Foreskin keratinocyte (primary cell): ENCODE measurements at places on chromosomes 2 and 18.
A peak's percentile ranks its signal among the peaks of the same experiment; 100 is the strongest.

- DNase-seq, result peak; percentile 50
These were observed 571 bp downstream of the YWHAQ start for GRCh38 chr2:9630117-9630735.

GRCh38 chr2:217932803-217933616 lies 69.8 kb downstream of the TNS1 start:
- no peak for DNase-seq

DNA sequence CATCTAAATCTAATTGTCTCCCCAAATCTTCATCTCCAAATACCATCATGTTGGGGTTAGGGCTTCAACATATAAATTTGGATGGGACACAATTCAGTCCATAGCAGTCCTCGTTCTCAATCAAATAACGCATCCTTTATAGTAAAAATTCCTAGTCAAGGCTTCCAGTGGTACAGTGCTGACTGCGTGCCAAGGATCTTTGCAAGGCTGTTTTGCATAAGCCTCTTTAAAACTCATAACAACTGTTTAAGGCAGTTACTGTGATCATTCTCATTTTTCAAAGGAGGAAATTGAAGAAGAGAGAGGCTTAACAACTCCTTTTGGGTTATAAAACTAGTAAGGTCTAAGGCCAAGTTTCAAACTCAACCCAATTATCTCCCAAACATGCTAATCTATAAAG lies 666.9 kb downstream of the NYAP2 start:
- no peak for DNase-seq

- DNase-seq, result no peak
These were observed 12.5 kb upstream of the TMEM185B start for GRCh38 chr2:120235681-120236080.

GRCh38 chr2:44137048-44137447 lies 31.6 kb upstream of the PPM1B start:
- DNase-seq, result no peak

- no peak for DNase-seq
These were observed 46.6 kb downstream of the USP40 start for GRCh38 chr2:233519787-233520611.

DNA sequence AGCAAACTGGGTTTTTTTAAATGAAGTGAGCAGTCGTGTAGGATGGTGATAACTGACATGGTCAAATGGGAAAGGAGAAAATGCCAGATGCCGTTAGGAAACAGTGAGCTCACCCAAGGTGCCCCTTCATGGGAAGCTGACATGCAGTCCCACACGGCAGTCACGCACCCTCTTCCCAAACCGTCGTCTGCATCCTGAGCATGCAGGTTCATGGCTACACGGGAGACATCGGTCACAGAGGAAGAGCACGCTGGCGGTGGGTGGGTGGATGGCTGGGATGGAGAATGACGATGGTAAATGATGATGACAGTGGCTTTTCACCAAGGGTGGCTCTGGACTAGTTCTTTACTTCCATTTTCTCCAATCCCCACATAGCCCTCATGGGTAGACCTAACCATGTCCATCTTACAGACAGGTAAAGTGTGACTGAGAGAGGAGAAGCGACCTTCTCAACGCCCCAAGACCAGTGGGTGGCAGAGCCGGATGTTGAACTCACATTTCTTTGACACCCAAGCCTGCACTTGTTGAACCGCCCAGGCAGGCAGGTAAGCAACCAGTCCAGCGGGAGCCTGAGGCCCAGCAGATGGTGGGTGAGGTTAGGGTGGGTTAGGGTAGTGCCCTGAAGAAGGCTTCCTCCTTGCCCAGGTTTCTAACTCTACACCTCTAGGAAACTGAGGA lies 44.5 kb downstream of the TNS1 start:
- no peak for DNase-seq

DNA sequence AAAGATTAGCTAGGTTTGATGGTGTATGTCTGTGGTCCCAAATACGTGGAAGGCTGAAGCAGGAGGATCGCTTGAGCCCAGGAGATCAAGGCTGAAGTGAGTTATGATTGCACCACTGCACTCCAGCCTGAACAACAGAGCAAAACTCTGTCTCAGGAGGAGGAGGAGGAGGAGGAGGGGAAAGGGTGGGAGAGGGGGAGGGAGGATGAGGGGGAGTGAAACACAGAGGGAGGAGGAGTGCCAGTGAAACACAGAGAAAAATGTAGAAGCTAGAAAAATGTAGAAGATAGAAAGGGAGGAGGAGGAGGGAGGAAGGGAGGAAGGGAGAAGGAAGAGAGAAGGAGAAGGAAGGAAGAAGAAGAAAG lies 387.5 kb downstream of the MTX2 start:
- DNase-seq, result no peak

DNA sequence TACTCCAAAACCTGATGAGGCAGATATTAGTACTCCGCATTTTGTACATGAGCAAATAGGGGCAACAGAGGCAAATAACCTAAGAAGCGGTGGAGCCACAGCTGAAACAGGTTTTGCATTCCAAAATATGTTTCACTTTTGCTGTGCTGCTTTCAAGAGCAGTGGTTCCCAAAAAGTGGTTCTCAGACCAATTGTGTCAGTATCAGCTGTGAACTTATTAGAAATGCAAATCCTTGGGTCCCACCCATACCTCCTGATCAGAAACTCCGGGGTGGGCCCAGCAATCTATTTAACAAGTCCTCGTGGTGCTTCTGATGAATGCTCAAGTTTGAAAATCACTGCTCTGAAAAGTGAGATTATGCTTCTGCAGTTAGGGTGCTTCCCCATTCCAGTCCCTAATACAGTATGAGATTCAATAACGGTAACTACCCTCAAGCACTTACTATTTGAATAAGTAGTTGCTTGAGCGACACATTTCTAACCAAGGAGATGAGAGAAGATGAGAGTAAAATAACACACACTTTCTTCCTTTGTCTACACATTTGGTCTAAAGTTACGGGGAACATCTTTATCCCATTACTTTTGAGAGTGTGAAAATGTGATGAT lies 17.8 kb upstream of the TCF4 start:
- no peak for DNase-seq

DNA sequence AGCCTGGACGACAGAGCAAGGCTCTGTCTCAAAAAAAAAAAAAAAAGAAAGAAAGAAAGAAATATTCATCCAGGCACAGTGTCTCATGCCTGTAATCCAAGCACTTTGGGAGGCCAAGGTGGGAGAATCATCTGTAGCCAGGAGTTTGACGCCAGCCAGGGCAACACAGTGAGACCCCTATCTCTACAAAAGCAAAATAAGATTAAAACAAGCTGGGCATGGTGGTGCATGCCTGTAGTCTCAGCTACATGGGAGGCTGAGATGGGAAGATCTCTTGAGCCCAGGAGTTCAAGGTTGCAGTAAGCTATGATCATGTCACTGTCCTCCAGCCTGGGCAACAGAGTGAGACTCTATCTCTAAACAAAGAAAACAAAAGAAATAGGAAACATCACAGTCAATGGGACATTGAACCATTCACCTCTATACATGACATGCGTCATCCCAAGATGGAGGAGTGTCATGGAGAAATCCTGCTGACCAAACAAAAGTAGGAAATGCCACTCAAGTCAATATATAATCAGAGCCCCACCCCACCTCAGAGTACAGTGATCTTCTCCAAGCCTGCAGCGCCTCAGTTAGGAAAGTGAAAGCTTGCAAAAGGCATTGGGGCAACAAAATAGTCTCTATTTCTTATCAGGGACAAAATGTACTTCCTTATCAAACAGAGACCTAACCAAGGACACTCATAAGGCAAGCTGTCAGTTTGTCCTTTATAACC lies 9.8 kb downstream of the FEV start:
- DNase-seq, result no peak

DNA sequence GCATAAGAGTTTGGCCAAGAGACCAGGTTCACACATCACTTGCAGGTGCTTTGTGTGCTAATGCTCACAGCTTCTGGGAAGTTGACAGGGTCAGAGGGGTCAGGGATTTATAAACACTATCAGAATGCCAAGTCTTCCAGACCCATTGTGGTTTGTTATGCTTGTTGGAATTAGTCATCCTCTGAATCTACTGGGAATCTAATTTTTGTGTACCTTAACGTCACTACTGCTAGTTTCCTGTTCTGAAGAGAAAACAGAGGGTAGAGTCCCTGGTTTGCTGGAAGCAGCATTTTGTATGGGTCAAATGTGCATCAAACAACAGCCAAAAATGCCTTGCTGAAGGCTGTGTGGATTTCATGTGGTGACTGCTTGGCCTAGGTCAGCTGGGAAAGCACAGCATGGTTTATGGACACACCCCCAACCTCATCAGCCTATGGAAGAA lies 33.3 kb downstream of the ANTXR1 start:
- DNase-seq, result peak; percentile 26

DNA sequence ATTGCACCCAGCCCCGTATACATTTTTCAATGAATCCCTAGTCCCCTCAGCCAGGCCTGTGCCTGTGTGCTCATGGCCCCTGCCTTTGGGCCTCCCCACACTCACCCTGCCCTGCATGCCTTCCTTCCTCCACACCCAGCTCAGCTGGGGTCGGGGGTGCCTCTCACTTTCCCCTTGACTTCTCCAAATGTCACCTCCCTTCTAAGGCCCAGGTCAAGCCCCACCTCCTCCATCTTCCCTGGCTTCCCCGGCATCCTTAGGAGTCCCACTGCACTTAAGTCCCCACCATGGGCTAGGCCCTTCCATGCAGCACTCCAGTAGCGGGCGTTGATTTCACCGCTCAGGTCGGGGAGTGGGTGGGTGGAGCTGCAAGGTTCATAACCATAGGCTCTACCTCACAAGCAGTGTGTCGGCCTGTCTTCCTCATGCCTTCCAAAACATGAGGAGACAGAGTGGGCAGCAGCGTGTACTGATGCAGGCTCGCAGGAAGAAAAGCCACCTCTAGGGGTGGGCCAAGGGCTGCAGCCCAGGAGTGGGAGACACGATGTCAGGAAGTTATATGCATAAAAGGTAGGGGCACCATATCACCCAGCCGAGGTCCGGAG lies 47.7 kb downstream of the DNMT3A start:
- no peak for DNase-seq

DNA sequence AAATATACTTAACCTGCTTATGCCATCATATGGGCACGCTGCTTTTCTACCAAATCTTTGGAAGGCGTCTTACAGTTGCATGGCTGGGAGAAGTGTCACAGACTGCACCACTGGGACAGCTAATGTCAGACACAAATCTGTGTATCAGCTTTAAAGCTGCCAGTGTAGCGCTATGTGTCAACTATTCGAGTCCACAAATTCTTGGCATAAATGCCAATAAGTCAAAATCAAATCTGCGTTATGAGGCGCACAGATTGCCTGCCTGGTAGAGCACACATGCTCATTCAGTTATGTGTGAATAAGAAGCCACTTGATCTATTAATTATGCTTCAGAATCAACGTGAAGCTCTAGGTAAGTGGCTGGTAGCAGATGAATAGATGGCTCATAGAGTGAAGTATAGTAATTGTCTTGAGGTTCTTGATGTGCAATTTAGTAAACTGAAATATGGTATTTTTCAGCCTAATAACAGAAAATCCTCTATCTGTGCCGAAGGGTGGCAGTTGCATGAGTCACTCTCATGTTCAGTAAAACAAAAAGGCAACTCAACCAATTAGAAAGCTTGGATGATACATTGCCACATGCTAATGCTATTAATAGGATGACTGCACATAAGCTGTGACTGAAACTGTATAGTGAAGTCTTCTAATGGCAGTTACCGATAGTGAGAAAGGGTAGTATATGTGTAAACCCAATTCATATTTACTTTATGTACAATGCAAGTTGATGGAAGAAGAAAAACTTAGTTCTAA lies 52.0 kb downstream of the DCC start:
- DNase-seq, result no peak

GRCh38 chr2:99545066-99545465 lies 55.2 kb upstream of the REV1 start:
- DNase-seq, result no peak

- peak; percentile 9 for DNase-seq
These were observed at the start of gene ST6GAL2 for GRCh38 chr2:106885971-106886915. Gene ST6GAL2 (minus strand): TSS chr2:106886167. CDS start chr2:106843977, 42,190 bp downstream.

DNA sequence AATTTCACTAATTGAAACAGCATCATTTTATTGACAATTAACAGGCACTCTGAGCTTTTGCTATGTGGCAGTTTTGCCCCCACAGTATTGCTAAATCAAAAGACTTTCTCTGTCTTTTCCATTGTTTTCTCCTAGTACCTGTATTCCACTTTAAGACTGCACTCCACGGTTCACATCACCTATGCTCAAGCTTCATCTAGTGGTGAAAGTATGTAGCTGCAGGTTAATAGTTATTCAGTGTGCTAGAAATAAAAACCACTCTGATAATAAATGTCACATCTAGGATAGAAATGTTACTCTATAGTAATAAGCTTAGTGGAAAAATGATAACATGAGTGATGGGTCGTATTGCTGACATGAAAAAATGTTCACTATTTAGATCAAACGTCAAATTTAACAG lies 24.6 kb downstream of the ARL6IP6 start:
- peak; percentile 22 for DNase-seq

DNA sequence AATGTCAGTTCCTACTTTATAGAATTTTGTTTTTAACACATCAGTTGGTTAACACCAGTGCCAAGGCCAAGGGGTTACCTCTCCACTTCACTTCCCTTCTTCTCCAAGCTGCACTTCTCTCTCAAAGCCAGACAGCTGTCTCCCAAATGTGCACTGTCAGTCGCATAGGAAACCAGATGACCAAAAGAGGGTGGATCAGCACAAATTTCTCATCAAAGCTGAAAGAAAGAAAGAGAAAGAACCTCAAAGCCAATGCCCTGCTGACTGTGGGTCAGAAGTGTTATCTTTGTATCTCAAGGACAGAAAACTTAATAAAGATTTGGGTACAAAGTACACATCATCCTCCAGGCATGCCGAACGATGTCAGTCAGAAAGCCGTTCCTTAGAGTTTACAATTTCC lies 32.2 kb downstream of the SPATS2L start:
- no peak for DNase-seq

- DNase-seq, result peak; percentile 54
These were observed 12.0 kb upstream of the E2F6 start for GRCh38 chr2:11477994-11478393.

DNA sequence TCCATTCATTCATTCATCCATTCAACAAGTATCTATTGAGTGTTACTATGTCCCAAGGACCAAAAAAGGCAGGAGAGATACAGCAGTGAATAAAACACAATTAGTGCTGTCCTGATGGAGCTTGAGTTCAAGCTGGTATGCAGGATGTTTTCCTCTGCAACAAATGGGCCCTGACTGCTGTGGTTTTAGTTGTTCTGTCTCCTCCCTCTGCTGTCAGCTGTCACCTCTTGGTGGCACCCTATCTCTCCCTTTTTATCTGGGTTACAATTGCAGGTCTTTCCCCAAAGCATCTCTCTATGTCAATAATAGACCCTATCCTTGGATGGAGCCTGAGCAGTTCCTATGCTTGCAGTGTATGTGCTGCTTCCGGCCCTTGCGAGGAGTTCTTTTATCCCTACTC lies 304.8 kb downstream of the PDE11A start:
- DNase-seq, result no peak

GRCh38 chr2:119808516-119809147 lies 48.9 kb downstream of the PTPN4 start:
- no peak for DNase-seq

GRCh38 chr2:75465317-75465984 lies 95.3 kb downstream of the EVA1A start:
- no peak for DNase-seq

- DNase-seq, result peak; percentile 35
These were observed 42.5 kb downstream of the TEX44 start for GRCh38 chr2:231634951-231635875.
